HS-27A (cell line): ENCODE measurements at places on chromosomes 2 and 18.

DNA sequence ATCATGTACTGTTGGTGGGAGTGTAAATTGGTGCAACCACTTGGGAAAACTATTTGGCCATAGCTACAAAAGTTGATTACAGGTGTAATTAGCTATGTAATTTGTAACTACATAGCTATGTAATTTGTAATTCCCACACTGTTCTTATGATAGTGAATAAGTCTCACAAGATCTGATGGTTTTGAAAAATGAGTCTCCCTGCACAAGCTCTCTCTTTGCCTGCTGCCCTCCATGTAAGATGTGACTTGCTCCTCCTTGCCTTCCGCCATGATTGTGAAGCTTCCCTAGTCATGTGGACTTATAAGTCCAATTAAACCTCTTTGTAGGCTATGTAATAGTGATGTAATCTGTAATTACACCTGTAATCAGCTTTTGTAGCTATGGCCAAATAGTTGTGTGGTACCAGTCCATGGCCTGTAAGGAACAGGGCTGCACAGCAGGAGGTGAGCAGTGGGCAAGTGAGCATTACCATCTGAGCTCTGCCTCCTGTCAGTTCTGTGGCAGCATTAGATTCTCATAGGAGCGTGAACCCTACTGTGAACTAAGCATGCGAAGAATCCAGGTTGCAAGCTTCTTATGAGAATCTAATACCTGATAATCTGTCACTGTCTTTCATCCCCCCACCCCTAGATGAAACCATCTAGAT, 133.7 kb upstream of the COPS8 start:
- DNase-seq: no peak

GRCh38 chr2:84942964-84943421, 28.0 kb upstream of the KCMF1 start:
- no peak for DNase-seq

DNA sequence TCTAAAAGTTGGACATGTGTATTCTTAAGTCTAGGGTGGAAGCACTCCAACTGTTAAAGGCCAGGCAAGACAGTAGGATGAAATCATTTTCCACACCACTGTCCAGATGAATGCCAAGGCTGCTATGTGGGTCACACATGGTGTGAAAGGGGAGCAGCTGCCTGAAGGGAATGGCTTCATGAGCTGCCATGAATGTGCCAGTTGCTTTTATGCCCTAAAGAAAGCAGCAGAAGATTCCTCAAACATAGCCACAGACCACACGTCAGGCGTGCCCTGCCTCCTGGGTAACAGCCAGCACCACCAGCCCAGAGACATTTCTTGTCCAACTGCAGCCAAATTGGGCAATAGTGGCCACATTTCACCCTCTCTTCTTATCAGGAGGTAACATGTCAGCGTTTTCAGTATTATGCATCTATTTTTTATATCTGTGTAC, 130.2 kb downstream of the MTCL1 start:
- no peak for DNase-seq

DNA sequence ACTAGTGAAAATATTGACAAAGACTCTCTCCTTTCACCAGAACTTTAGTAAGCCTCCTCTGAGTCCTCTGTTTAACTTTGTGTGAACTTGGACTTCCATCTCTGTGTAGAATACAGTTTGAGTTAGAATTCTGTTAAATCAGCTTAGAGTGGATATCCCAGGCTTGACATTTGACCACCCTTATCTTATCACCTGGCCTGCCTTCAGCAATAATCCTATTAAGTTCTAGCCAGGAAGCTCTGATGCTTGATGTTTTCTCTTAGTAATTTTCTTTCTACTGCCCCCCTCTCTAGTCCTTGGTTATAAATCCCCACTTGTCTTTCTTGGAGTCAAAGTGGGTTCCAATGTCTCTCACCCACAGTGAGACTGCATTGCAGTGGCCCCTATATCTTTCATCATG, 702.7 kb upstream of the GCFC2 start:
- no peak for DNase-seq

GRCh38 chr2:54629390-54629789, 94.1 kb upstream of the EML6 start:
- no peak for DNase-seq

GRCh38 chr2:61585383-61585782, 47.2 kb upstream of the XPO1 start:
- no peak for DNase-seq

DNA sequence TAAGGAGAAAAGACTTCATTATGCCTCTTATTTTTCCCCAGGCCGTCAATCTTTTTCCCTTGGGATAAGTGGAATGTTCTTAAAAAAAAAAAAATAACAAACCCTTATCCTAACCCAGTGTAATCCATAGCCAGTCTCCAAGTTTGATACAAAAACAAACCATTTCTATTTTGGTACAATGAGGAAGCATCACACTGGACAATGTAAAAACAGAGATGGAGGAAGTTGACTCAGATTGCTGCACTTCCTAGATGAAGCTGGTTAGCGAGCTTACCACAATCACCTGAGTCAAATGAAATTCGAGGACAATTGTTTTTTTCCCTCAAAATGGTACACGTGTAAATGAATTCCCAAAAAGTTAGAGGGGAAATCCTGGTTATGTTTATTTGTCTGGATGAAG, 259.7 kb downstream of the TCF4 start:
- no peak for DNase-seq

- DNase-seq: no peak
These were observed 36.3 kb downstream of the RTP5 start for GRCh38 chr2:241905716-241906377.

DNA sequence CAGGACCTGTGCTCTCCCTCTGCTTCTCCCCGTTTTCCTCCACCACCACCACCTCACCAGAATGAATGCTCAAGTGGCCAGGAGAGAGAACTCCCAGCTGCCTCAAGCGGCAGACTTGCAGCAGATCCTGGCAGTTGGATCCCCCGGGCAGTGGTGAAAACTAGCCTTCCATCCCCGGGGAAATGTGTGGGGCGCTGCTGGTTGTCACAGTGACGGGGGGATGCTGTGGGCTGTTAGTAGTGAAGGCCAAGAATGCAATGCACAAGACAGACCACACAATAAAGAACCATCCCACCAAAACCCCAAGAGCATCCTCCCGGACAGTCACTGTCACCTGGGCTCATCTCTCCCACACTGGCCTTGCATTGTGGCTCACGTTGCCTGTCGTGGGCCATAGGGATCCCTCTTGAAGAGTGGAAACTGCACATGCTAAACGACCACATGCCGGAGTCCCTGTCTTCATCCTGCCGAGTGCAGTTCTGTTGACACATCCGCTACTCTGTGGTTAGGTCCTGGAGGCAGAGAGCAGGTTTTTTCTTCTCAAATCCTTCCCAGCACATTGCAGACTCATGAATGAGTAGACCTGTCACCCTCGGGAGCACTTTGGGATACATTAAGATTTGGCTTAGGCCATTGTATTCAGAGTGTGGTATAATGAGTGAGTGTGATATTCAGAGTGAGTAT, 13.5 kb downstream of the SPATA3 start:
- DNase-seq: no peak

- DNase-seq: no peak
These were observed 218.1 kb upstream of the CHAC2 start for GRCh38 chr2:53549497-53549896.

- no peak for DNase-seq
These were observed 9.9 kb downstream of the EMILIN2 start for GRCh38 chr18:2856547-2857170.

- DNase-seq: no peak
These were observed 290.4 kb upstream of the ZC3H15 start for GRCh38 chr2:186195696-186196095.

- DNase-seq: no peak
These were observed 36.1 kb downstream of the ZRANB3 start for GRCh38 chr2:135494917-135495316.

- DNase-seq: no peak
These were observed 568.5 kb downstream of the CMPK2 start for GRCh38 chr2:6297238-6297637.

DNA sequence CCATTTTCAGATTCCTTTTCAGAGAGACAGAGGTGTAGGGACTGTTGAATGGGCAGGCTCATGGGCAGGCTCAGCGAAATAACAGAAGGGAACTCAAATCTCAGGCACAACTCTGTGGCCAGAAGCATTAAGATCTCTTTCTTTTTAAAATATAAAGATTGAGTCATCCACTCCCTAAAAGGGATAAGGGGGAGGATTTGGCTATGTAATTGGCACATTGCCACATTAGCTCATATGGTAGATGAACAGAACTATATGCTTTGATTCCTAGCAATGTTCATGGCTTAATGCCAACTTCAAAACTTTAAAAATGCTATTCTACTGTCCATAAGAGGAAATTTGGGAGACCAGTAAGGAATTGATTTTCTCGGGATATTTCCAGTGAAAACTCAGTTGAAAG, 53.8 kb upstream of the SLC5A7 start:
- no peak for DNase-seq

DNA sequence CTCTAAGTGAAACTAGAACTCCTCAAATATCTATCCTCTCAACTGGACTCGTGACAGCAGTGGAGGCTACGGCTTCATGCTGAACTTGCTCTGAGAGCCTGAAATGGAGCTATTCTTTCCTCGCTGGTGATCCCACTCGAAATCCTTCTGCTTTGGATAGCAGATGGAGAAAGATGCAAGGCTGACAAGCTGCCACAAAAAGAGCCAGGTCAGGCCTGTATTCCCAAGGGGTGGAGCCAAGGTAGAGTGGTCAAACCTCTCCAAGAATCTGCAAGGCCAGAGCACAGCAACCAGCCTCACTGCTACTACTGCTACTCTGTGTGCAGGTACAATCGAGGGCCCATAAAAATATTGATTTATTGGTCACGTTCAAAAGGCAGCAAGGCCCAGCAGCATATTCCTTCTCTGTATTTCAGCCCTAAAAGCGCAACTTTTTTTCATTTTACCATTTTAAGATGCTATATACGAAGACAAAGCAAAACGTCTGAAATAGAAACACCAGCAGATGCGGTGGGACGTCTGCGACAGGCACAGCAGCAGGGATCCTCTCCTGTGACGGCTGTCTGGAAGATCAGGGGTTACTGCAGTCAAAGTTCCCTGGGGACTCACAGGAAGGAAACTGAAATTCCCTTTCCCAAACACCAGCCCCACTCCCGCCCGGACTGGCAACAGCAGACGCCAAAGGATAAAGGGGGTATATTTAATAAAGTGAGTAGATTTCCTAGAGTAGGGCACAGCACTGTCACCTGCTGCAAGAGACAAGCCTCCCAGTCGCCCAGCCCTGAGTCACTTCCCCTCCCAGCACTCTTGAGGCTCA, 2.4 kb downstream of the SPRED2 start:
- no peak for DNase-seq

GRCh38 chr2:157465554-157465953, 21.7 kb upstream of the CYTIP start:
- DNase-seq: no peak

DNA sequence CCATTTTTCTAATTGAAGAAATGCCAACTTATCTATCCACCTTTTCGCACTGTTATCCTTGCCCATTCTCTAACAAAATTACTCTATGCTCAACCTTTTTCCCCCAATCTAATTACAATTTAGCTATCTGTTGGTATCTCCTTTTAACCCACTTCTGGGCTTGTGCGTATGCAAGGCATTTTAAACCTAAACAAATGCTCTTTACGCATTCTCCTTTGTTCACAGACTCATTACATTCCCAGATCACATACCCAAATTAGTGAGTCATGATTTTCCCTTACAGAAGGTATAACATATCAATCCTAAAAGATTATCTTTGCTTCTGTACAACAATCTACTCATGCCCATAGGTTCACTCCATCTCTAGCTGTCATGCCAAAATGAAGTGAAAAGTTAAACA, 71.7 kb upstream of the LYPD1 start:
- no peak for DNase-seq

DNA sequence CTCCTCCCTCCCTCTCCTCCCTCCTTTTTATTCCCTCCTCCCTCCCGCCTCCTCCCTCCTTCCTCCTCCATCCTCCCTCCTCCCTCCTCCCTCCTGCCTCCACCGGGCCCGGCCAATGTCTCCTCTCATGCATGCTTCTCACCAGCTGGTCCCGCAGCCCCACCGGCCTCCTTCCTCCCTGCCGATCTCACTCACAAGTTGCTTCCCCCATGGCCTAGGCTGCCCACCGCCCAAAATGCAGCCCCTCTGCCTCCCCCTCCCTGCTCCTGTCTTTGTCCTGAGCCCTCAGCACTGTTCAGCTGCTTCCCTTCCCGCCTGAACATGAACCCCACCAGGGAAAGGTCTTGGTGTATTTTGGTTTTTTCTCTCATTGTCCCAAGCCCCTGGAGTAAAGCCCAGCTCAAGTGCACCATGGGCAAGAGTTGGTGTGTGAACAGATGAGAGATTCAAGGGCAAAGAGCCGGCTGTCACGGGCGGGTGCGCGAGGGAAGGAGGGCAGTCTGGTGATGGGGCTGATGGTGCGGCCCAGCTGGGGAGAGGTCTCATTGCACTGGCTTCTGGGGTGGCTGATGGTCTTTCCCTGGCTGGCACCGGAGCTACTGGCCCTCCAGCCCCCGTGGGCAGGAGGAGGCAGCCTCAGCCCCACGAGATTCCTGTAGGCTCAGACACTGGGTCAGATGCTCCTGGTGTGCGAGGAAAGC, 117.6 kb downstream of the TWIST2 start:
- no peak for DNase-seq

DNA sequence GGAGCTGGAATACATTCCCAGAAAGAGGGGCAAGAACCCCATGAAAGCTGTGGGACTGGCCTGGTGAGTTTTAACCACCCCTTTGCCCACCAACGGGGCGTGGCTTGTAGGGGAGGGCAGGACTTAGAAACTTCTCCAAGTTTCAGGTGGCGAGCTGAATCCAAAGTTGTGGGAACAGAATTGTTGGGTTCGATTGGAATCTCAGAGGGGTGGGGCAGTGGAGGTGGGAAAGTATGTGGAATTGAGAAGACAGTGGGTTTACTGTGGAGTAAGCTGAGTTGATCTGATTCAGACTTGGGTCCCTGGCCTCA, 1.1 kb downstream of the PNKD start:
- no peak for DNase-seq

DNA sequence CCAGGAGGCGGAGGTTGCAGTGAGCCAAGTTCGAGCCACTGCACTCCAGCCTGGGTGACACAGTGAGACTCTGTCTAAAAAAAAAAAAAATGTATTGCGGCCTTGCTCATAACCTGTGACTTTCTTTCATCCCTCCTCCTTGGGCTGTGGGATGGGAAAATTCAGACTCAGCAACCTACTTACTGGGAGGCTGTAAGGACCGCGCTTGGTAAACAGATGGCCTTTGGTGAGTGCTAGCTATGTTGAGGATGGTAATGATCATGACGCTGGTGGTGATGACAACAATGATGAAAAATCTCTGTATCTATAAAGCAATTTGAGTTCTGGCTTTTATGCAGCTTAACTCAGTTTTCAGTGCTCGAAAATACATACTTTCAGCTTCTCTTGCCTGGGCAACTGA, 64.7 kb upstream of the CCDC195 start:
- no peak for DNase-seq

- no peak for DNase-seq
These were observed 1.9 kb downstream of the ANXA4 start for GRCh38 chr2:69743847-69744264.

DNA sequence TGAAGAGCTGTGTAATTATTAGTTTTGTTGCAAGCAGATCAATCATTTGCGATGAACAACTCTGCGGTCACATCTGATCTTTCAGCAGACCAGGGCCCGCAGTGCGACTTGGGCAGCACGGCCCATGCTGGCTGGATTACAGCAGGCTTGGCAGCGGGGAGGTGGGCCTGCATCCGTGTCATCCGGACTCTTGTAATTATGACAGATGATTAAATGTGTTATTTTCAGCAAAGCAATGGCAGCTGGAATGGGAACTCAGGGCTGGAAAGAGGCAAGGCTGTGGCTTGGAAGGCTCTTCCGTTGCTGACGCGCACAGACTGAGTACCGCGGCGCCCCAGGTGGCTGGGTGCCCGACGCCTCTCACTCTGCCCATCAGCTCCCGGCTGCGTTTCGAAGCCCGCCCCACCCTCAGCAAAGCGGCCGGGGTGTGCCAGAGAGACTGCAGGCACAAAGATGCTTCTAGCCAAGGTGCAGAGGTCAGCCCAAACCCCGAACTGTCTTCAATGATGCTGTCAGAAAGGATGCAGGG, 397.4 kb upstream of the SALL3 start:
- no peak for DNase-seq
